RKO (cell line): ENCODE measurements at places on chromosomes 7 and 10.

DNA sequence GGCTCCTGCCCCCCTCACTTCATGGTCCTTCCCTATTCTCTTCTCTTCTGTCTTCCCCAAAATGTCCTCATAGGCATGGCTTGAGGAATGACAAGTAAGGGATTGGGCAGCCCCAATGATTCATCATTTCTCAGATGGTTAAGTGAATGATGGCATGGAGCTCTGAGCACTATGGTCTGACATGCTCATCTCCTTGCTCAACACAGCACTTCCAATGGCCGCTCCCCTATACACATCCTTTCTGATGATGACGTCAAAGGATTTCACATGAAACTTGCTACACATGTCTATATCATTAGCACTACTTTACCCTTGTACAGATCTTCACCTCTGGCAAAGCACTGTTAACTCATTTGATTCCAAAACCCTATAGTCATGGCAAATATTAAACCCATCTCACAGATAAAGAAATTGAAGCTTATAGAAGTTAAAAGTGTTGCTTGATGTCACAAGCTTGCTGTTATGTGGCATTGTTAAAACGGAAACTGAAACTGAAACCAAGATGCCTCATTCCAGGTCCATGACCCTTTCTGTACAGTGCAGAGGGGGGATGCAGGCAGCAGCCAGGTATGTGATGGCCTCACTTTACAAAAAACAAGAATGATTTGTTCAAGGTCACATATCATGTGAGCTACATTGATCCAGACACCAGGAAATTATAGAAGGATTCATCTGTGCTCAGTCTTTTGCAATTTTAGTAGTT is 90.0 kb upstream of the PLXNA4 start:
- DNase-seq, result peak; percentile 33

GRCh38 chr10:129915526-129916378 is 48.3 kb downstream of the EBF3 start:
- no peak for DNase-seq

DNA sequence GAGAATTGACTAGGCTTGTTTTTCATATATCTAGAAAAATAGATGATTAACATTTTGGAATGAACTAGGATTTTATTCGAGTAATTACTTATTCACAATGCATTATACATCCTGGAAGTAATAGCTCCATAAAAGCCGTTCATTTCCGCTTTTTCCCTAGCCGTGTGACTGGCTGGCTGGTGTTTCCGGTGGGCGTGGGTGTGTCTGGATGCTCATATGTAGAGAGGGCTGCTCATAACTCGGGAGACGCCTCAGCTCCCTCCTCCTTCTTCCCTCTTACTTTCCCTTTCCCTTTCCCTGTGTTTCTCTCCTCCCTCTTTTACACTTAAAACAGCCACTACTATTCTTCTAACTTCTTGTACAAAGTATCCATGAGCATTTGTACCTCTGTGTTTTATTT is 187.7 kb upstream of the VSTM2A start:
- DNase-seq, result no peak

GRCh38 chr7:4734587-4735345 is 40.7 kb upstream of the AP5Z1 start:
- no peak for DNase-seq

- DNase-seq, result no peak
Measured at GRCh38 chr10:51080311-51081006, 6.2 kb downstream of the PRKG1 start.
